ENCODE measurements at places on chromosomes 2 and 18.

GRCh38 chr2:97849881-97850528 lies 136.6 kb downstream of the ZAP70 start:
- no peak for DNase-seq

- no peak for DNase-seq
Measured at GRCh38 chr2:135256531-135257260, 204.6 kb downstream of the RAB3GAP1 start.

- DNase-seq = no peak
Measured at GRCh38 chr2:230901006-230901405, 24.0 kb downstream of the GPR55 start.

DNA sequence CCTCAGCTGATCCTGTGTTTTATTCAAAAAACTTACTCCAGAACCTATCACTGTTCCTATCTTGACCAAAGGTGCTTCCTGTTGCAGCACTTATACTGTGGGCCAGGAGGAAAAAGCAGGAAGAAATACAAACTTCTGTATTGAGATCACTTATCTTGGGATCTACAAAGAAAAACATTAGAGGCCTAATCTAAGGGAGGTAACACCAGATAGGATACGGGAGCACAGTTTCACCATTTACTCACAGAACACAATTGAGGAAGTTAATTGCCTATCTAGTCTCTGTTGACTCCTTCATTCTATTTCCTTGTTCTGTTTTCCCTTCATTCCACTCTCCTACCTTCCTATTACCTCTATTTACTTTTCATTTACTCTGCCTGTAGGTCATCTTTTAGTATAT lies 287.2 kb upstream of the LINC00305 start:
- no peak for DNase-seq

- no peak for DNase-seq
Measured at GRCh38 chr18:45687621-45688020, 36.4 kb upstream of the SLC14A1 start.

DNA sequence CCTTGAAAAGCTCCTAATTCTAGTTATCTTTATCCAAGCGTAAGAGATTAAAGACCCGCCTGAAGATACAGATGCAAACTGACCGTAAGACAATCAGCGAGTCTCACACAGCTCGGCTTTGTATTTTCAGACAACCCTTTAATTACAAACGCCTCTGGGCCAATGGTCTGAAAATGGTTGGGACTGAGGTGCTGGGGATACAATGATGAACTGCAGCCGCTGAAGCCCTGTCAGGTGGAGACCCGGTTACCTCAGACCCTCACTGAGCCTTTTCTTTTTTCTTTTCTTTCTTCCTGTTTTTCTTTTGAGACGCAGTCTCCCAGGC lies 715 bp upstream of the CFAP36 start:
- peak; percentile 4 for DNase-seq

- DNase-seq = no peak
Measured at GRCh38 chr18:52070291-52070756, 269.7 kb upstream of the DCC start.

GRCh38 chr2:17543131-17543660 lies 2.7 kb downstream of the VSNL1 start:
- no peak for DNase-seq

DNA sequence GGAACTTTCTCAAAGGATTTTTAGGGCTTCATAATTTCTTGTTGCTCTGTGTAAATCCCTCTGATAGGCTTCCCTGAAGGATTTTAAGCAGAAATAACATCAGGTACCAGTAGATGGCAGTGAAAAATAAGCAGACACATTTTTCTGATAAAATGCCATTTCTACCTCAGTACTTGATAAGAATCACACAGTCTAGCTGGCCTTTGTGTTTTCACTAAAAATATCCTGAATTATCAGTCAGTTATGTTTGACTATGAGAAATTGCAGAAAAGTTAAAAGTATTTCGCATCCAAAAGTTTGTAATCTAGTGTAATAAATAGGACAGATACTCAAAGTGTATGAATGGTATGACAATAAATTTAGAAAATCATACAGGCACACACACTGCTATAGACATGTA lies 68.7 kb downstream of the DNAJC10 start:
- peak; percentile 17 for DNase-seq

GRCh38 chr18:31646332-31647126 lies 37.9 kb downstream of the B4GALT6 start:
- no peak for DNase-seq

GRCh38 chr2:59584958-59585357 lies 968.5 kb downstream of the BCL11A start:
- DNase-seq = no peak

- DNase-seq = no peak
Measured at GRCh38 chr2:109419171-109419756, 194.5 kb downstream of the SEPTIN10 start.

DNA sequence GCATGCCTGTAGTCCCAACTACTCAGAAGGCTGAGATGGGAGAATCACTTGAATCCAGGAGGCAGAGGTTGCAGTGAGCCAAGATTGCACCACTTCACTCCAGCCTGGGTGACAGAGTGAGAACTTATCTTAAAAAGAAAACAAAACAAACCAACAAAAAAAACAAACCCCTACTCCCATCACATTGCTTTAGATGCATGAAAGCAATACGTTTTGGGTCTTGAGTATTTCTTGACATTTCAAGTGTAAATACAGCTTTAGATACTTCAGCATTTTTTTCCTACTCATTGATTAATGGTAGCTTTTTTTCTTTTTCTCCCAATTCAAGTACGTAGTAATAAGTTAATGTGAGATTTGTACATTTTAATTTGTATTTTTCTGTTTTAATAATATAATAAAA lies 20.3 kb downstream of the RASGRP3 start:
- DNase-seq = no peak

- DNase-seq = no peak
Measured at GRCh38 chr2:129903586-129904425, 75.7 kb upstream of the RAB6C start.

DNA sequence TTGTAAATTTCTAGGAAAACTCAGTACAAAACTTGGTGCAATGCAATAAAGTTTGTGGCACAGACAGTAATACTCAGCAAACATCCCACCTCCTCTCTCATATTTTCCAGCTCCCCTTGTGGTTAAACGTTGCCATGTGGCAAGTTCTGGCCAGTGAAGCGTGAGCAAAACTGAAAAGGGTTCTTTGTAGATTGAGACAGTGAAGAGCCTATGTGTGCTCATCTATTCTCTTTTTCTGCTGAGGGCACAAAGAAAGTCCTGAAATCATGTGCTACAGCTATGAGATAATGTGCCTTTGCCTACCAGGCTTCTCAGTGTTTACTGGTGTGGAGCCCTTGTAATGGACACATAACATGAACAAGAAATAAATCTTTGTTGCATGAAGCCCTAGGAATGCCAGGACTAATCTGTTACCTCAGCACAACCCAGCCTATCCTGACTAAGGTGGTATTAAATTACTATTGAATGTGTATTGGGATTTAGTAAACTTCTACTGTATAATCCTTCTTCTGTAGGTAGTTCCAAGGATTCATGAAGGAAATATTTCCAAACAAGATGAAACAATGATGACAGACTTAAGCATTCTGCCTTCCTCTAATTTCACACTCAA lies 13.0 kb upstream of the TYMS start:
- DNase-seq = no peak

- DNase-seq = no peak
Measured at GRCh38 chr18:24086082-24086481, 52.8 kb upstream of the CABYR start.

DNA sequence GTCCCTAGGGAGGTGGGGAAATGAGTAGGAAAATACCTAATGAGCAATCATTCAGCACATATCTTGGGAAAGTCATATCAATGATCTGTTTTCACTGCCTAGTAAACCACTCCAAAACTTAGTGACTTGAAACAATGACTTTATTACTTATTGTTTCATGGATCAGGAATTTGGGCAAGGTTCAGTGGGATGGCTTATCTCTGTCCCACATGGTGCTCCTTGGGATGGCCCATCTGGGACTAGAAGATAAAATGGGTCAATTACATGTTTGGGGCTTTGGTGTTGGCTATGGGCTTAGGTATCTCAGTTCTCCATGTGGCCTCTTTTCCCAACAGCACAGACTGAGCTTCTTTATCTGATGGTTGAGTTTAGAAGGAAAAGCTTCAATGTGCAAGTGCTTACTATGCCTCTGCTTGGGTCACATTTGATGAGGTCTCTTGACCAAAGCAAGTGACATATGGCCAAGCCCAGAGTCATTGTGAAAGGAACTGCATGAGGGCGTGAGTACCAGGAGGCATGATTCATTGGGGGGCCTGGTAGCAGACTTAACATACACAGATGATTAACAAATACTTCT lies 218.1 kb upstream of the TNP1 start:
- DNase-seq = no peak

DNA sequence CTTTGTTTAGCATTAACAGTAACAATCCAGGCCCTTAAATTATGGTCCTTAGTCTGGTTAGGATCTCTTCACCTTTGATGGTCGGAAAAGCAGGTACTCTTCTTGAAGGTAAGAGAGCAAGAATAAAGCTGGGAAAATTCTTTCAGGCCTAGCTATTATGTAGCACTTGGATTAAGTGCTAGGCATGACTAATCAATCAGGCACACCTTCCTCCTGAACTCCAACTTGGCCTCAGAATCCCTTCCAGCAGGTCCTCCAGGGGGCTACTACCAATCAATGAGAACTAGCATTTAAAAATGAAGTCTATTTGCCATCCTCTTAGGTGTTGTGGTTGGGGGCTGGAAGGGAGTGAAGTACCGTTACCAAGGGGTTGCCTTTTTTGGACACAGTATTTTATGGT lies 3.7 kb downstream of the SMYD1 start:
- DNase-seq = no peak
